ENCODE measurements at places on chromosomes 1 and 21.

DNA sequence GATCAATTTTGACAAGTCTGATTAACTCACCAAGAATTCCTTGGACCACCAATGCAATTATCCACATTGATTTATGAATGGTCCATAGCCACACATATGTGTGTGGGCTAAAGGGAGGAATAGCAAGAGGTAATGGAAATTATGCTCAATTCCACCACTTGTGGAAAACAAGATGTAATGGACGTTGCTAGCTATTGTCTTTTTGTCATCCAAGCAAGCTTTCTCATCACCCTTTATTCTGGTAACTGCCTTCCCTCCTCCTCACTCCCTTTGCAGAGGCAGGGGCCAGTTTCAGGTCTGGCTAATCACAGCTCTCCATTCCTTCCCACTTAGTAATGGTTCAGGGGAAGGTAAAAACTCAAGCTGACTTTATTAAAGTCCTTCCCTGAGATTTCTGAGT, 24.7 kb upstream of the RAB3GAP2 start:
- no peak for DNase-seq

DNA sequence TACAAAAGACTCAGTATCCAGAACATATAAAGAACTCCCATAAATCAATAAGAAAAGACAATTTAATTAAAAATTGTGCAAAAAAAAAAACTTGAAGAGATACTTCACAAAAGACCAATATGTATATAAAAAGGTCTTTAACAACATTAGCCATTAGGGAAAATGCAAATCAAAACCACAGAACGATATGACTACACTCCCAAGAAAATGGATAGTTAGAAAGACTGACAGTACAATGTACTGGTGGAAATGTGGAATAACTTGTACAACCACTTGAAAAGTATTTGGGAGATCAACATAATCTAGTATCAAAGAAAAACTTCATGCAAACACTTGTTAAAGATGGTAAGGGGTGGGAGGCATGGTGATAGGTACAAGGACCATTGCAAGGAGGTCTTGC, 3.9 kb upstream of the CLCA1 start:
- DNase-seq: no peak

DNA sequence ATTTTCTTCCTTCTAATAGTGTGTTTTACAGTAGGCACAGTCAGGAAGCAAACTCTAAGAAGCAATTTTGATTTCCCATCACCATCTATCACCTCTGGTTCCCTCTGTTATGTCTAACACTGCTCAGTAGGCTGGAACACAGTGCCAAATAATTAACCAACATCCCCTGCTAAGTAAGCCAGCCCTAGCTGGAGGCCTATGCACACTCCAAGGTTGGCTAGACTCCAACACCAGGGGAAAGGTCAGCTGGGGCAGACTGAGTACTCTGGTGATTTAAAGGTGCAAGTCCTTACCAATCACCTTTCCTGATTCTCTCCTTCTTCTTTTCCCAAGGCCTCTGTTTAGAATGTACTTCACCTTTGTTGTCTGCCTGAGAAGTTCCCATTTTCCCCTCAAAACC, 46.5 kb upstream of the BEND5 start:
- peak; percentile 20 for DNase-seq

DNA sequence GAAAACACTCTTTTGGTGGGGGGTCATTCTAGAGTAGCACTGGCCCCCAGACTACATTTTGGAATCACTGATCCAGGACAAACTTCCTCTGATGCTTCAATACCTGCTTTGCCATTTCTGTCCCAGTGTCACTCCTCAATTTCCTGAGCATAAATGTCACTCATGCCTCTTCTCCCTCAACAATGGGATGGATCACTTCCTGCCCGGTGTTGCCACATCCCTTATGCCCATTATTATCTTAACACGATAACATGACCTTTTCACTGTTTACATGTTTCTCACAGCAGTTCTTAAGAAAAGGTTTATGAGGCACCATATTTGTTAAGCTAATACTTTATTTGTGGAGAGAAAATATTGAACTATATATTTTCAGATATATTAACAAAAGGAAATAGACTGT, 3.9 kb upstream of the ITLN1 start:
- no peak for DNase-seq

GRCh38 chr1:69991644-69992043, 213.7 kb downstream of the LRRC40 start:
- DNase-seq: no peak

DNA sequence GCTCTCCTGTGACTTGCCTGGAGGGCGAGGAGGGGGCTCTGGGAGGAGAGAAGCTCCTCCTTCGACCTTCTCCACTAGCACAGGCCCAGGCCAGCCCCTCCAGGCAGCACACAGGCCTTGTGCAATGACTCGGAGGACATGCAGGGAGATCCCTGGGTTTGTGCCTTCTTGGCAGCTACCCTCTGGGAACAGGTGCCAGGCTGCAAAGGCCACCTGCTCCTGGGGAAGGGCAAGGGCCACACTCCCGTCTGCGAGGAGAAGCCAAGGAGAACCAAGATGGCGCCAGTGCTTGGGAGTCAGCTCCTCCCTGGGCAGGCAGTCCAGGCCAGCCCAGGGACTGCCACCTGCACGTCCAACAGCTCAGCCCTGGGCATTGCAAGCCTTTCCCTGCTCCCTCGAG, 15.3 kb downstream of the CASZ1 start:
- DNase-seq: peak; percentile 43

GRCh38 chr1:2205191-2205952, 10.8 kb upstream of the FAAP20 start:
- DNase-seq: peak; percentile 63

DNA sequence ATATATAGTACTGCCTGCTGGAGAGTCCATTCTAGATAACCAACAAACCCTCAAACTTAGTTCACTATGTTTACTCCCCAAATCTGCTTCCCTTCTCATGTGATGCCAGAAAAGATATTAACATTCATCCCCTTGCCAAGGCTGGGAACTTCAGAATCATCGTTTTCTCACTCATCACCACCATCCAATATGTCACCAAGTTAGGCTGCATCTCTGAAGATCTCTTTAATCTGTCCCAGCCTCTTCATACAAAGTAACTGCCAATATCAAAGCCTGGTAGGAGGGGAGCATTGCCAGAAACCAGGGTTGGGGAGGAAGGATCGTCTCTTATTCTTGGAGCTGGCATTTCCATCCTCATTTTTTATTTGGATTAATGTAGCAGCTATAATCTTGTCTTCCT, 71.6 kb downstream of the XCL2 start:
- no peak for DNase-seq

DNA sequence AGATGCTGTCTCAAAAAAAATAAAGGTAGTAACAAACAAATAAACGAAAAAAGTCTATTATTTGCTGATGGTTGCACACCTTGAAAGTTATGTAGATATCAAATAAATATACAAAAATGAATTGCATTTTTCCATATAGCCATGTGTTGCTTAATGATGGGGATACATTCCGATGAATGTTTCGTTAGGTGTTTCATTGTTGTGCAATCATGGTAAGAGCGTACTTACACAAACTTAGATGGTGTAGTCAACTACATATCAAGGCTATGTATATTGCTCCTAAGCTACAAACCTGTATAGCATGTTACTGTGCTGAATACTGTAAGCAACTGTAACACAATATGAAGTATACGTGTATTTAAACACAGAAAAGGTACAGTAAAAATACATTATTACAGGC, 34.4 kb downstream of the AHCTF1 start:
- no peak for DNase-seq

DNA sequence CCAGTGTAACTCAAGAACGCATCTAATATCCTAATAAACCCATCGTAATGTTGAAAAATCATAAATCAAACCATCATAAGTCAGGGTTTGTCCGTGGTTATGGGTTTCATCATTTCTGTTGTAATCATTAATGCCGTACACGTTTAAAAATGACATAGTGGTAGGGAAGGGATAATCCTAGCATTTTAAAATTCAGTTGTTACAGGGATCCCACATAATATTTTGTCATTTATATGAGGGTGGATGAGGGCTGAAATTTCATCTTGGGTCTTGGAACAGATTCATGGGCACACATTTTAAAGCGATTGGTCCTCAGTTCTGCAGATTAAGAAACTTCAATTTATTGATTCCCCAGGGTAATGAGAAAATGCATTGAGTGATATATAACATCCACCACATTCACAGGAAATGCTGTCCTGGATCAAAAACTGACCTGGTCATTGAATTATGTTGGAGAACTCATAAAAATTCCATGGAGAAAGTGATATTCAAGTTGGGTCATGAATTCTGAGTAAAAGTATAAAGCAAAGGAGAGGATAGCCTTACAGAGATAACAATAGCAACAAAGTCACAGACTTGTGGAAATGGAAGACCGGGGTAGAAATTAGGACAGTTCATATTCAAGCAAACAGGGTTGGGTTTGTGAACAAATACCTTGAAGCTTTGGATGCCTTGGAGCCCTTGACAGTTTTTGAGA, 1527.3 kb upstream of the TPTE start:
- DNase-seq: no peak

GRCh38 chr21:14543983-14544382, 2.1 kb downstream of the SAMSN1 start:
- no peak for DNase-seq

DNA sequence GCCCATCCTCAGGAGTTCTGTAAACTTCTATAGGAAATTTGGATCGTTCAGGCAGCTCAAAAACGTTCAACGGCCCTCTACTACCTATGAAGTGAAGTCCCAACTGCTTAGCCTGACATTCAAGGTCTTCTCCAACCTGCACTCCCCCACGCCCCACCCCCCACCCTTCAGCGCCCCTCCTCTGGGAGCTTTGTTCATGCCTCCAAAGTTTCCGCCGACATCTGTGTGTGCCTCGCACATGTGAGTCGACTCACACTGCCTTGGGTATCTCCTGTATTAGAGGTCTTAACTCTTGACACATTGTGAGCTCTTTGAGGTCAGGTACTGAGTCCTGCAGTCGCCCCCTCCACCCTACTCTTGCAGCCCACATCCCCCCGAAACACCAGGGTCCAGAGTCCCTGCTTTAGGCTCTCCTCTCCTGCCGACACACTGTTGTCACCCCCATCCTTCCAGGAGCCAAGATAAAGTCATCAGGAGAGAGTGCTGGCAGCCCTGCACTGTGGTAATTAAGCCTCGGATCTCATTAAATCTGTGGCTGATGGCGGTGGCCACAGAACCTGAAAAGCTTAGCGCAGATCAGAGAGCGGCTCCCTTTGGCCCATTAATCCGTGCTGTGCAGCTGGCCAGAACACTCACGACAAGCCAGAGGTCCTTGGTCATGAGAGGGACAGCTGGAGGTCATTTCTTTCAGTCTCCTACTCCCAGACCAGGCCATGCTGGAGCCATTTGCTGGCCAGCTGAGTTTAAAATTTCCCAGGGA, 1.4 kb upstream of the PAFAH2 start:
- no peak for DNase-seq

DNA sequence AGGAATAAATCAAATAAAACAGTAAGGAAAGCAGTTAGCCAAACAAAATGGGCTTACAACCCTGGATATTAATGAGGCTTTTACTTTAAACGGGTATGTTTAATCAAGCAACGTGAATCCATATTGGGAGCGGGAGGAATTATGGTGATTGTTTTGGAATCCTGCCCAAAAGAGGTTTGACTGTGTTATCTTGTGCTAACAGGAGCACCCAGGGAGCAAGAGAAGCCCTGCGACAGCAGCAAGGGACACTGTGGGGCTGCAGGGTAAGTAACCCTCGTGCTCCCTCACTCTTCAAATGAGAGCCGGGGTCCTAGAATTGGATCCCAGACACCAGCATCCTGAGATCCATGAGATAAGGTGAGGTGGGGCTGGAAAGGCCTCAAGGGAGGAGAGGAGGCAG, 72.6 kb upstream of the PGBD5 start:
- DNase-seq: peak; percentile 75

DNA sequence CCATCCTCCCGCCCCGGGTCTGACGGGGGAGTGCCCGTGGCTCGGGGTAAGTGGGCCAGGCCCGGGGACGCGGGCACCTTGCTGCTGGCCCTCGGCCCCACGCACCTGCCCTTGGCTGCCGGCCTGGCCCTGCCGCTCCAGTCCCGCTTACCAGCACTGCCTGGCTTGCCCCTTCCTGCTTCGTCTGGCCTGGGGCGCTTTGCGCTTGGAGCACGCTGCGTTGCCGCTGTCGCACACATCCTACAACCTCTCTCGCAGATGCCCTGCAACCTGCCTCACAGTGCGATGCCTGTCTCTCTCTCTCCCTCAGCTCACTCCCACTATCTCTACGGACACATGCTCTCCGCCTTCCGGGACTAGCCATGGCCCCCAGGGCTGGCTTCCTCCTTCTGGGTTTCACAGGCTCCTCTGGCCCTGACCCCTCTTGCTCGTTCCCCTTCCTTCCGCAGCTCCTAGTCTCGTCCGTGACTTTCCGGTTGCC, 9.7 kb downstream of the MYOG start:
- no peak for DNase-seq

- DNase-seq: no peak
These were observed 44.0 kb downstream of the ODF2L start for GRCh38 chr1:86352086-86352485.

DNA sequence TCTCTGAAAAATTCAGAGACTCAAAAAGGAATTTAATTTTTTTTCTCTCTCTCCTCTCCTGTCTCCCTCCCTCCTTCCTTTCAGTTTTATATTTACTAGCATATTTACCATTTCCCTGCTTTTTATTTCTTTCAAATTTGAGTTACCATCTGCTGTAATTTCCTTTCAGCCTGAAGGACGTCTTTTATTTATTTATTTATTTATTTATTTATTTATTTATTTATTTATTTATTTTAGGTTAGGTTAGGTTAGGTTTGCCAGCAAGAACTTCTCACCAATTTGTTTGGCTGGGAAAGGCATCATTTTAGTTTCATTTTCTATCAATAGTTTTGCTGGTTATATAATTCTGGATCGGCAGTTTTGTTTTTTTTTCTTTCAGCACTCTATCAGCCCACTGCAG, 231.7 kb upstream of the ZRANB2 start:
- no peak for DNase-seq

All from NCI-H1092 treated with DMSO at 0.1 percent for 48 hours (cell line).